ENCODE measurements at places on chromosomes 1 and 21.

- DNase-seq = no peak
These were observed 6.4 kb downstream of the AXDND1 start for GRCh38 chr1:179372160-179372559.

GRCh38 chr1:115461526-115461925, 123.5 kb upstream of the NGF start:
- DNase-seq = no peak

- DNase-seq = no peak
These were observed 84.0 kb downstream of the RERE start for GRCh38 chr1:8733484-8733883.

GRCh38 chr21:18049461-18049860, 195.2 kb upstream of the CHODL start:
- DNase-seq = no peak

DNA sequence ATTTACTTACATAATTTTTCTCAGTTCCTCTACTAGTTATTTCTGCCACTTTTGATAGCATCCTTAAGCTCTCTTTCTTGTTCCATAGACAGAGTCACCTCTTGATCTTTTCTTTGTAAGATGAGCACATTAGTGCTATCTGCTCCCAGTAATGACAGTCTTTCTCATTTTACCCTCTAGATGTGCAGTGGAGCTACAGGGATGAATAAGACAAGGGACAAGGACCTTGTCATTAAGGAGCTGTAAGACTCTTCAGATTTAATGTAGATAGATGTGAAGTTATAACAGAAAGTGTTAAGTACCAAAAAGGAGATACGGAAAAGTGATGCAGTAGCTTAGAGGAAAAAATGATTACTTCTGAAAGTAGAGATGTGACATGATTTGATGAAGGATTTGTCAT, 20.4 kb downstream of the SCP2 start:
- no peak for DNase-seq

- DNase-seq = peak; percentile 89
These were observed at the start of gene SH2D2A for GRCh38 chr1:156816561-156817328. Gene SH2D2A (minus strand): TSS chr1:156816848. CDS start chr1:156816708, 140 bp downstream.

GRCh38 chr1:13228343-13228781, 2.4 kb upstream of the PRAMEF18 start:
- peak; percentile 25 for DNase-seq

GRCh38 chr1:6331543-6332273, 61.9 kb downstream of the ACOT7 start:
- DNase-seq = no peak

- DNase-seq = no peak
These were observed 567.2 kb downstream of the NPHP4 start for GRCh38 chr1:5424802-5425703.

DNA sequence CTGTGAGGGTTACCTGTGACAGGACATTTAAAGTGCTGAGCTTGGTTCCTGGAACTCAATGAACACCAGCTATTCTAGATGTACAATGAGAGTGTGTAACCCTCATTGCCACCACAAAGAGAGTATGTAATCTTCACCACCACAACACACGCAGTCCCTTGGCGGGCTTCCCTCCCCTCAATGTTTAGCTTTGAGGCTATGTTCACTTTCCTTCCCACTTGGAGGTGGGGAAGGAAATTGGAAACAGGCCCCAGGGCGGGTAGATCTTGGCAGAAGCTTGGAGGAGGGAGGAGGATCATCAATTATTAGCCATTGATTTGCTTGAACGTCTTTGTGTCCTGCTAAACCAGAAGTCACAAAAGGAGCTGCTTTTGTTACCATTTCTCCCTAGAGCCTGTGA, 8.3 kb upstream of the COL16A1 start:
- DNase-seq = no peak

DNA sequence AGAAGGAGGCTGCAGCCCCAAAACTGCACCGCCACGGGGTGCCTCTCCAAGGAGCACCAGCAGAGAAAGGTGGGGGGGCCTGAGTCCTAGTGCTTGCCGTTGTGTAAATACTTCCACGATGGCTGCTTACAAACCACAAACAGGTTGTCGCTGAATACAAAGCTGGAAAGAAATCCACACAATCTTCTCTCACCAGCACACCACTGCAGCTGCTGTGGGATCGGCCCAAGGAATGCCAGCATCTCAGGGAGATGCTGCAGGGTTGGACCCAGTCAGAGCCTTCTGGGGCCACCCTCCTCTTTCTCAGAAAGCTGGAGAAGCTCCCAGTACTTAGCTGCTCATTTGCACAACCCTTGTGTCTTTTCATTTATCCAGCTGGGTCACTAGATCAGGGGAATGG, 3.0 kb upstream of the S100A14 start:
- no peak for DNase-seq

- DNase-seq = no peak
These were observed 2.4 kb downstream of the CD247 start for GRCh38 chr1:167515893-167516321.

GRCh38 chr1:110119843-110120242, 7.6 kb downstream of the UBL4B start:
- no peak for DNase-seq

GRCh38 chr1:89149229-89149628, 23.3 kb upstream of the GBP2 start:
- no peak for DNase-seq

DNA sequence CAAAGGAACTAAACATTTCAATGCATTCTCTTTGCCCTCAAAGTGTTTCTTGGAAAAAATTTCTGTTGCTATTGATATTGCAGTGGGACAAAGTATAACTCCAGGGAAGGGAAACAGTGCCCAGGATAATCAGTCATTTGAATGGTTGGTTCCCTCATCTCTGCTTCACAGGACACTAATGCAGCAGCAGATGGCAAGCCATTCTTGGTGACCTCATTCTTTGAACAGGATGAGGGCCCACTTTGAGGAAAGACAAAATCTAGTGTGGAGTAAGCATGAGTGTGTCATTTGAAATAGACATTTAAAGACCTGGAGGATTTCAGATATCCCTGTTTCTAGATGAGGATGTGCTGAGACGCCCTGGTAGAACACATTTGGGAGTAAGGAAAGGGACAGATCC, 32.3 kb downstream of the CHRM3 start:
- no peak for DNase-seq

DNA sequence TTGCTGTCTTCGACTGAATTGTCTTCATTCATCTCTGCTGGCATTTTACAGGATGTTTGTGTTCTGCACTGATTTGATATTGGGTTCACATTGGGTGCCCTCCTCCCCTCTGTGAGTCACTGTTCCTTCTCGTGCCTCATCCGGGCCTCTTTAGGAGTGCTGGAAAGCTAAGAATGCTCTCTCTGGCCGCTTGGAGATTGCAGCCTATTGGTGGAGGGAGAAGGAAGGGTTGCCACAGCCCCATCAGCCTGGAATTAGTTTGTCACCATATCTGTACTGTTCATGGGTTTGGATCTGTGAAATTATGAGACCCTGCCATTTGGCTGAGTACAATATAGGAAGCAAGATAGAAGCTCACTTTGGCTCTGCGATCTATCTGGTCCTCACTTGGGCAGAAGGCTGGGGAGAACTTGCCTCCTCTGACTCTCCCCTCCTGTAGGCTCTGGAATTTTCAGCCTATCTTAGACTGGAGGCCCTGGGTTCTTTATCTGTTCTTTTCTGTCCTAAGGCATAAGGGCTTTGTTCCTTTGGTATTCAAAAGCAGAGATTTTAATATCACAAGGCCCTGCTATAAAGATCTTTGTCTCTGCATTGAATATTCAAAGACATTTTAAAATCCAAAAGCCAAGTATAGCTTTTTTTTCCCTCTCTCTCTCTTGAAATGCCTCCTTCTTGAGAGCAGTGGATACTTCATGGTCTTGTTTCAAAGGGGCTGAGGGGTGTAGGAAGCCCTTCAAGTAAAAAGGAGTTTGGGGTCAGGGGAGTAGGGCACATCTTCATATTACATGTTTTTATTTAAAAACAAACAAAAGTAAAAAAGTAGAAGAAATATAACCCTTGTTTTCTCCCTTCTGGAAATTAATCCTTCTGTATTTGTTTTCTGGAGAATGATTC, 347.9 kb downstream of the ZP4 start:
- no peak for DNase-seq

DNA sequence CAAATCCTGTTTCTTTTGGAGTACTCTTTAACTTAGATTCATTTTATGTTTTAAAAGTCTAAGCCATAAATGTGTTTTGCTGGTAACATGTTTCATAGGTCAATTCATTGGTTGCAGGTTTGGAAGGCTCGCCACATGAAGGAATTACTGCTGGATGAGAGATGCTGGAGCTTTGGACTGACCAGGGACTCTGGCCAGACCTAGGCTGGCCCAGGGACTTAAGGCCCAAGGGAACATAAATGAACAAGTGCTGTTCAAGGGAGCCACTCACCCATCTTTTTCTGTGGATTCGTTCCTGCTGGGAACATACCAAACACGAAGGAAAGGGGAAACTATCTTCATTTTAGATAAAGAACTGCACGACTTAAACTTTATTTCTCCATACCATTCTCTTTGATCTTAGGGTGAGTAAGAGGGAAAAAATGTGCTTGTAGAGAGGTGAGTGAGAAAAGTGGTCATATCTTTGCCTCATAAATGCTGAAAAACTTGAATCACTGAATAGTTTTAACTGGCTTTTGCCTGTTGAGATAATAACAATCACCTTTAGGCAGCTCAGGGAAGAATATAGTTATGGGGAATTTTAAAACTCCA, 15.3 kb upstream of the SHCBP1L start:
- DNase-seq = no peak

- no peak for DNase-seq
These were observed 221.8 kb upstream of the HOOK1 start for GRCh38 chr1:59592924-59593323.

GRCh38 chr1:61110554-61110953, 28.2 kb downstream of the NFIA start:
- no peak for DNase-seq

GRCh38 chr1:3186526-3186921, 117.5 kb downstream of the PRDM16 start:
- no peak for DNase-seq

- DNase-seq = no peak
These were observed 56.5 kb downstream of the SYDE2 start for GRCh38 chr1:85144351-85144750.

DNA sequence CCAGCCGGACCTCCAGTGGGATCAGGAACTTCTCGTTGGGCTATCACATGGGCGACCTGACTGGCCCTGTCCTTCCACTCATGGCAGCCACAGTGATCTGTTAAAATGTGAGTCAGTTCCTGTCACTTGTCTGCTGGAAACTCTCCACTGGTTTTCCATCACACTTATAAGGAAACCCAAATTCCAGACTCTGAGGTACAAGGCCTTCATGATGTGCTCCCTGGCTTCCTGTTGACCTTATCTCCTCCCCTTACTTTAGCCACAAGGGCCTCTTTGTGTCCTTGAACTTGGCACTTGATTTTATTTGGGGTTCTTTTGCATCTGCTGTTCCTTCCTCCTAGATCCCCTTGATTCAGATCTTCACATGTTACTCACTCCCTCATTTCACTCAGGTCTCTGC, 96.8 kb downstream of the TENT5C start:
- no peak for DNase-seq

GRCh38 chr1:30304080-30304479, 419.3 kb downstream of the MATN1 start:
- DNase-seq = no peak

GRCh38 chr1:69737527-69738185, 169.9 kb downstream of the LRRC7 start:
- DNase-seq = no peak

DNA sequence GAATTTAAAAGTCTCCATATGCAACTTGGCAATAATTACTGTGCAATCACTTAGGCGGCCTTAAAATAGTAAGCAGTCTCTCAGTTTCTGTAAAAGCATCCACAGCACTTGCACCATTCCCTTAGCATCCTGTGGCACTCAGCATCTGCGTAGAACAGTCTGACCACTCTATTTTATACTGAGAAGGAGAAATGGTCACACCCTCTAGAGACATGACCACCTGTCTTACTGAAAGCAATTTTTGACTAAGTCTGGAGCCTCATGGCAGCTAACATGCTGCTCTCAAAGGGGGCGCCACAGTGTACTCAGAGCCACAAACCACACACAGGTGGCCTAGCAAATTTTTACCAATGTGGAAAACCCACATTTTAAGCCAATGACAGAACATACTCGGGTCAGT, 62.0 kb downstream of the KCNK1 start:
- no peak for DNase-seq

- peak; percentile 12 for DNase-seq
These were observed 431 bp downstream of the MAP1LC3C start for GRCh38 chr1:241998412-241998921.

GRCh38 chr1:65266476-65266875, 42.9 kb upstream of the DNAJC6 start:
- DNase-seq = no peak

GRCh38 chr1:42769811-42770210, 2.8 kb downstream of the C1orf50 start:
- DNase-seq = no peak

- no peak for DNase-seq
These were observed 3.0 kb downstream of the ANKRD45 start for GRCh38 chr1:173666646-173667045.

DNA sequence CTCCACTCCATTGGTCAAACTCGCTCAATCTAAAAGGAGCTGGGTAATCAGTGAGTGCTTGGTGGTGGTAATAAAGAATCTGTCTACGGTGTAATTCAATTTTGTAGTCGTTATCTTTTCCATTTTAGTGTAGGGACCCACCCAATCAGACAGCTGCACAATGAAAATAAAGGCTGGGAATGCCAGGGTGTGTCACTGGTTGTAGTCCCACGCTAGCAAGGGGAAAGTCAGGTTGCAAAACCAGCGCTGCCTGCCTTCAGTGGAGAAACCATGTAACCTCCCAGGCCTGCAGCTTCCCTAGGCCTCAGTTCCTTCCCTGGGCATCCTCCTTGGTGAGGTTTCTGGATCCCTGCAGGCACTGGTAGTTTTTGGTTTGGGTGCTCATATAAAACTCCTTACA, 49.4 kb upstream of the PPP2R5A start:
- no peak for DNase-seq

DNA sequence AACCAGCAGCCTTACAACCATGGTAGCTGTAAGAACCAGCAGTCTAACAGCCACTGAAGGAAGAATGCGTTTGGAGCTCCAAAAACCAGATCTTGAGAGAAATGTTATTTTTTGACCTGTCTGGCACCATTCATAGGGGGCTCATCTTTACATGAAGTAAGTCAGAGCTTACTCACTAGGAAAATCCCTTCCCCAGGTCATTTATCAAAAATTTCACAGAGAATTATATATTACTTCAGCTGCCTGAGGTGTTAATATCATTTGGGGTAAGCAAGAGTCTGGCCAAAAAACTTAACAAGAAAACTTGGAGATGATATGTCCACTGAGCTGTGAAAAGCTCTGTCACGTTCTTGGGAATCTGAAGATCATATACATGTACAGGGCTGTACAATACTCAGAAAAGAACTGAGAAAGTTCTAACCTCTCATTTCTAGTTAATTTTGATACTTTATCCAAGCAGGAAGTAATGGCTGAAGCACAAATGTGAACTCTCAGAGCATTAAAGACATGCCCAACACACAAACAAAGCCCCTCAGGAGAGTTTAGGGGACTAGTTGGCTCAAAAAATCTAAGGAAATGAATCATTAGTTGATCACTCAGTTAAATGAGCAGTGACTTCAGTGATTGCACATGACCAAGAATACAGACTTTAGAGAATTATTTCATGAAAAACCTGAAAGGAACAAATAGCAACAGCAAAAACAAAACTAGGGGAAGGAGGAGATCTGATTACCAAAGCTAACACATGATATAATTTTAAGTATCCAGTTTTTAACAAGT, 681.1 kb downstream of the LTN1 start:
- no peak for DNase-seq

GRCh38 chr1:198165927-198166647, 9.3 kb downstream of the NEK7 start:
- no peak for DNase-seq

- DNase-seq = no peak
These were observed 25.8 kb downstream of the PRDM2 start for GRCh38 chr1:13725714-13726175.
